ENCODE measurements at places on chromosomes 6 and 20.

- DNase-seq, result no peak
Measured at GRCh38 chr6:14380901-14381828, 263.6 kb downstream of the CD83 start.

- DNase-seq, result no peak
Measured at GRCh38 chr20:695165-695866, 19.7 kb upstream of the SCRT2 start.

GRCh38 chr6:42389736-42390135, 62.0 kb downstream of the TRERF1 start:
- DNase-seq, result no peak

DNA sequence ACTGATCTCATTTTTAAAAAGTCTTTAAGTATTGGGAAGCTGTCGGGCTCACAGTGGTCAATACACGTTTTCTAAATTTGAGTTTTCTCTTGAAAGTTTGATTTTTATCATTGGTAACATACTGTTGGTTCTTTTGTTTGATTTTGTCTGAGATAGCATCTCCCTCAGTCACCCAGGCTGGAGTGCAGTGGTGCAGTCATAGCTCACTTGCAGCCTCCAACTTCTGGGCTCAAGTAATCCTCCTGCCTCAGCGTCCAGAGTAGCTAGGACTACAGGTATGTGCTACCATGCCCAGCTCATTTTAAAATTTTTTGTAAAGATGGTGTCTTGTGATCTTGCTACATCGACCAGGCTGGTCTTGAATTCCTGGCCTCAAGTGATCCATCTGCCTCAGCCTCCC, 9.1 kb downstream of the PPARD start:
- no peak for DNase-seq

- DNase-seq, result no peak
Measured at GRCh38 chr6:133621751-133622150, 267.2 kb upstream of the TCF21 start.
